ENCODE measurements at places on chromosomes 5 and 9. TPM values are rescaled to one million over a fixed set of nuclear protein-coding genes. Genes with fewer than 3 reads are reported as not detected.
A peak's percentile ranks its signal among the peaks of the same experiment; 100 is the strongest.

DNA sequence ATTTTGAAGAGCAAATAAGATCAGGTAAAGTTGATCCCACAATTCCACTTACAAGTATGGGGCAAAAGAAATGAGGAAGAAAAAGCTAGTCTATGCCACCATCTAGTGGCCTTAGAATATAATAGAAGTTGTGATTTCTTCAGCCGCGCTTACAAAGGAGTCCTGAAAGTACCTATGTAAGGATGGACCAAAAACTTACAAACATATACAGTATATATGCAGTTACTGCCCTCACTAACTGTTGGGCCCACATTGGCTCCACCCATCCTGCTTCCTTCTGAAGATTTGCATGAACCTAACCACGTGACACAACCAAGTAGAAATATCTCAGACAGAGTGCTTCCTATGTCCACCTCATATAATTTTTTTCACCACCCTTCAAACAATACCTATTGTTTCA, 11.7 kb upstream of the OR13D1 start:
- H3K4me1 ChIP-seq, result no peaks in the 10 kb centered on the region
- H3K36me3 ChIP-seq, result no peaks in the 10 kb centered on the region
- DNase-seq, result no peak
- H3K4me3 ChIP-seq, result no peak overlapping the region
- H3K27ac ChIP-seq, result no peak overlapping the region

- no peak overlapping the region for H3K27ac ChIP-seq
- no peaks in the 10 kb centered on the region for H3K27me3 ChIP-seq
- DNase-seq, result no peak
These were observed 71.5 kb downstream of the PSMB7 start for GRCh38 chr9:124343533-124344290.

The CDC20B gene
- not detected for polyA plus RNA-seq

GRCh38 chr5:68337235-68337634, 121.7 kb downstream of the PIK3R1 start:
- no peaks in the 10 kb centered on the region for H3K36me3 ChIP-seq
- no peak for DNase-seq
- no peak overlapping the region for H3K27ac ChIP-seq
- no peaks in the 10 kb centered on the region for H3K27me3 ChIP-seq
- H3K4me1 ChIP-seq, result no peaks in the 10 kb centered on the region

- no peaks in the 10 kb centered on the region for H3K36me3 ChIP-seq
- DNase-seq, result peak; percentile 29
- H3K4me1 ChIP-seq, result peaks cover 3% of the 10 kb centered on the region
These were observed 5.9 kb downstream of the DMRTA1 start for GRCh38 chr9:22452415-22453010.

DNA sequence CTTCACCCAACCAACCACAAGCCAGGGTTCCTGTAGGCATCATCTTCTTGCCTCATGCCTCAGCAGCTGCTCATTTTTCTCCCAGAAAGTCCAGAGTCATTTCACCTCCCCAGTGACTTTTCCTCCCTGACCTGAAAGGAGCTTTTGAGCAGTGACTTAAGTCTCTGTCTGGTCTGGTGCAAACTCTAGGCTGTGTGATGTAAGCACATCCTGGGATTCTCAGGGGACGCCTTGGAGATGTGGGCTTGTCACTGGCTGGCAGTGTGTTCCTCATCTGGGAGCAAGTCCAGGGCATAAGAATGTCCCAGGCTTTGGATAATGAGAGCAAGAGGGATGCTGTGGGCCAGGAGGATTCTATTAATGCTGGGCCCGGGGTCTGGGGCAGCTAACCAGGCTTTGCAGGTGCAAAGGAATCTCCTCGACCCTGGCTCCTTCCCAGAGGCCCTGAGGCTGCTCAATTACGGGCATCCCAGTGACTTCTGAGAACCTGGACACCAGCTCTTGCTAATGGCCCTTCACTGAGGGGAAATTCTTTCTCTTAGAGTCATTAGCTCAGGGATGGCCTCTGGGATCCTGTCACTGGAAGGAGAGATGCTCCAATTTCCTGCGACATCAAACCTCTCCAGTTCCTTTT, 211.0 kb upstream of the PANK3 start:
- no peak overlapping the region for H3K27ac ChIP-seq
- H3K27me3 ChIP-seq, result no peaks in the 10 kb centered on the region
- DNase-seq, result no peak
- H3K4me1 ChIP-seq, result no peaks in the 10 kb centered on the region

- no peaks in the 10 kb centered on the region for H3K27me3 ChIP-seq
- no peaks in the 10 kb centered on the region for H3K4me1 ChIP-seq
- H3K4me3 ChIP-seq, result no peak overlapping the region
- DNase-seq, result no peak
- H3K36me3 ChIP-seq, result no peaks in the 10 kb centered on the region
These were observed 9.1 kb upstream of the EXOC3 start for GRCh38 chr5:433836-434235.

- DNase-seq, result peak; percentile 43
- H3K4me1 ChIP-seq, result no peaks in the 10 kb centered on the region
- H3K36me3 ChIP-seq, result no peaks in the 10 kb centered on the region
- no peak overlapping the region for H3K4me3 ChIP-seq
These were observed 97.1 kb downstream of the ENTREP1 start for GRCh38 chr9:69421908-69422801.

The BRINP1 gene
- not detected for polyA plus RNA-seq

The ECSCR gene
- polyA plus RNA-seq, result not detected

DNA sequence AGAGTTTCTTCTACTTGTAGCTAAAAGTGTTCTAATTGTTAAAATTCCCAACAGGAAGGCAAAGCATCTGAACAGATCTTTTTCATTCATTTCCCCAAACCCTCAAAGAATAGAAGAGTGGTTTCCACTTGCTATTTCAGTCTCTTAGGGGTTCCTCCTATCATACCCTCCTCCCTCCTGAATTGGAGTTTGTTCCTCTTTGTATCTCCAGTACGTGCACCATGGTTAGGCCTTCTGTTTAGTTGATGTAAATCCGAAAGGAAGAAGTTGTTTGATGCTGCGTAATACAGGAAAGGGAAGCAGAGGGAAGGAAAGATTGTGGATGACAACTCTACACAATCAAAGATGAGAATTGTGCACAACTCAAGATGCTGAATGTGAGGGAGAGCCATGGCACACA, 303.6 kb downstream of the PIK3R1 start:
- H3K27me3 ChIP-seq, result no peaks in the 10 kb centered on the region
- no peak overlapping the region for H3K27ac ChIP-seq
- H3K36me3 ChIP-seq, result no peaks in the 10 kb centered on the region
- no peak overlapping the region for H3K4me3 ChIP-seq

GRCh38 chr9:87080512-87081264, 133.4 kb upstream of the GAS1 start:
- no peak overlapping the region for H3K27ac ChIP-seq
- no peaks in the 10 kb centered on the region for H3K36me3 ChIP-seq
- no peaks in the 10 kb centered on the region for H3K4me1 ChIP-seq
- no peak for DNase-seq
- H3K27me3 ChIP-seq, result no peaks in the 10 kb centered on the region
- no peak overlapping the region for H3K4me3 ChIP-seq

The FGF1 gene
- not detected for polyA plus RNA-seq

GRCh38 chr5:26569241-26569928, 469.0 kb downstream of the CDH9 start:
- no peaks in the 10 kb centered on the region for H3K36me3 ChIP-seq
- no peaks in the 10 kb centered on the region for H3K4me1 ChIP-seq
- no peak for DNase-seq
- H3K27me3 ChIP-seq, result no peaks in the 10 kb centered on the region

All from CD4-positive, alpha-beta memory T cell (primary cell).